ENCODE measurements at places on chromosomes 12 and 14.

GRCh38 chr14:93648440-93649168 lies 139.7 kb downstream of the PRIMA1 start:
- DNase-seq = no peak

GRCh38 chr14:86020841-86021240 lies 490.9 kb downstream of the FLRT2 start:
- DNase-seq = no peak

- DNase-seq = no peak
Observed at GRCh38 chr12:121561009-121561395, 19.8 kb downstream of the KDM2B start.

- DNase-seq = no peak
Observed at GRCh38 chr12:15859116-15859515, 23.1 kb upstream of the STRAP start.

DNA sequence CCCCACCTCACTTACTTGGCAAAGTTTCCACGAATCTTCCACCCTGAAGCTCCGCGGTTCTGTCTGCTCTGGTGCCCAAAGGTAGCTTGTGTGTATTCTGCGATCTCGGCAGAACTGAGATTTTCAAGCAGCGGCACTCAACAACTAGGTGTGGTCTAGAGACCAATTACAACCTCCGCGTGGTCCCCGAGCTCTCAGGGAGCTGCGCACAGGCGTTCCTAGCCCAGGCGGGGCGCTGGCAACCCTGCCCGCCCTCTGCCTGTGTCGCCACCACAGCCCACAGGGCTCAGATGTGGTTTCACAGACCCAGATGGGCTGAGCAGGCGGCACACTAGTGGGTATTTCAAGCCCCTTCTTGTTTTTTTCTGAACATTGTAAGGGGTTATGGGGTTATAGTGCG lies 1.5 kb upstream of the DIABLO start:
- DNase-seq = no peak

DNA sequence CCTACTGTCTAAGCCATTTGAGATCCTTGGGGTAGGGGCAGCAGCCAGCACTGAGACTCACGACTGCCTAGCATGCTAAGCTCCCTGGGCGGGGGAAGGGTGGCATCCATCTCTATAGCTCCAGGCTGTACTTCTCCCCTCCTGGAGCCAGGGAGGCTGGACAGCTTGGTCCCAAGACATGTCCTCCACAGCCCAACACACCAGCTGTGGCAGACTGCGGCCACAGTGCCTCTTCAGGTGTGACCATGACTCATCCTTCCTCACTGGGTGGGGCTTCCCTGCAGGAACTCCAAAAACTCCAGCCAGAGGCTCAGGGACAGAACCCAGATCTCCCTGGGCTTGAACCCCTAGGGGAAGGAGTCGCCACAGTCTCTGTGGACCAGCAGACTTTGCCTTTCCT lies 193.9 kb downstream of the GPHN start:
- DNase-seq = no peak

DNA sequence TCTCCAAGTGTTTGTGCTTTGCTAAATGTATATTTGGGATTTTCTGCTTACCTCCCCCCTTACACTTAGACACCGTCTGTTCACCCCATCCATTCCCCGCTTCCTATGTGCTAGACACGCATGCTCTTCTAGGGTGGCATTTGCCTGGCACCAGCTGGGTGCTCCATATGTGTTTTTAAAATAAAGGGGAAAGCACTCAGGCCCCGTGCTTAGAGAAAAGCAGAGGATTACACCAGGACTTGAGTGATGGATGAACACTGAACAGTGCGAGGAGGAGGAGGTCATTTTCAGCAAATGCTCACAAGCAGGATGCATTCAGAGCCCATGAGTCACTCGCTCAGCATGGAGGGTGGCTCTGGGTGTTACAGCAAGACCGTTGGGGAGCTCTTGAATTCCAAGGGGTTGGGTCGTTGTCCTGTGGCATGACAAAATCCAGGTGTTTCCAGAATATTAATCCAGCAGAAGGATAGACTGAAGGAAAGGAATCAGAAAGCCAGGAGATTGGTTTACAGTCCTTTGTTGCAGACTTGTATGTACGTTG lies 2.9 kb upstream of the BDKRB1 start:
- DNase-seq = peak; percentile 51

DNA sequence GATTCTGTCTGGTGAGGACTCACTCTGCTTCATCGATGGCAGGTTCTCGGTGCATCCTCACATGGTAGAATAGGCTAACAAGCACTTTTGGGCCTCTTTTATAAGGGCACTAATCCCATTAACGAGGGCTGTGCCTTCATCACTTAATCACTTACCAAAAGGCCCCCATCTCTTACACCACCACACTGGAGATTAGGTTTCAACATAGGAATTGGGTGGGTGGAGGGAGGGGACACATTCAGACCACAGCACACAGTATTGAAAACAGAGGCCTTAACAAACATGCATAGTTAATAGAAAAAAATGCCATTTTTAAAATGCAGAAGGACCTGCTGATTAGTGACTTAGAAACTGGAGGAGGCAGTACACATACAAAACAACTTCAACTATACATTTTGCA lies 61.6 kb downstream of the SPPL3 start:
- no peak for DNase-seq

All from mucosa of gallbladder (tissue), 1 donor.